ENCODE measurements at places on chromosomes 3 and 15.

GRCh38 chr3:112365636-112366035, 32.7 kb downstream of the CD200 start:
- DNase-seq, result no peak

- no peak for DNase-seq
These were observed 22.4 kb downstream of the CIAO2A start for GRCh38 chr15:64070965-64071851.

DNA sequence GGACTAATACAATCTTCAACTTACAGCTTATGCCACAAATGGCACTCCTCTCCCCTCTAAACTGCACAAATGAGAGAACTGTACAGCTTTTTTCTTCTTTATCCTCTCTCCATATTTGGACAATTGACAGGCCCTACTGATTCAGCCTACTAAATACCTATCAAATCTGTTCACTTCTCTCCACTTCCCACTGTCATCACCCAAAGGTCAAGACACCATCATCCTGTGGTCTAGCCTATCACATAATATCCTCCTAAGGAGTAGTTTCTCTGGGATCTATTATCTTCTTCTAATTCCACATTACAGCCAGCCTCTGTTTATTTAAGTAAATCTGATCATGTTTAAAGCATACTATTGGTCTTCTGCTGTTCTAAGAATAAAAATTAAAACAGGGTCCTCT, 33.0 kb upstream of the SLC12A8 start:
- DNase-seq, result no peak

GRCh38 chr3:60551455-60552209, 699.6 kb downstream of the FHIT start:
- no peak for DNase-seq

DNA sequence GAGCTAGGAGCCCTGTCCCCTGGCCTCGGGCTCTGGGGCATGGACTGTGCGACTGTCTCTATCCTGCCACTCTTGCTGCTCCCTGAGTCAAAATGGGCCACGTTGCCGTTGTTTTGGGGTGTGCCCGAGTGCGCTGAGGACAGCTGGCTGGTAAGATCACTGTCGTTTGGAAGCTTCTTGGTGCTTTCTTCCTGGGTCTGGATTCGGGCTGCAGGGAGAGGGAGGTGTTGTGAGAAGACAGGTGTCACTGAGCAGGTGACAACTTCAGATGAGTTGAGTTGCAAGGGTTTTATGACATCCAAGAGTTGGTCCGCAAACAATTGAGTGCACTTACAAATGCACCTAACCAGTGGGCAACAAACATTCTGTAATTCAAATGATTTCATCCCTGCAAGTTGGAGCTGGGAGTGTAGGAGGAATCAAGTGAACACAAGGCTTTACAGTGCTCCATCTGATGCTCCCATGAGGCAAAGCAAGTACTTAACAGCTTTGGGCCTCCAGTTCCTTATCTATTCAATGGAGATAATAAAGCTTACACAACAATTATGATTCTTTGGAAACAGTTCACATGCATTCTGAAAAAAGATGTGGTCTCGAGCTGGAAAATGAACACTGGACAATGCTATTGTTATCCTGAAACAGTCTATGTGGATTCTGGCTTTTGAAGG, 11.0 kb upstream of the STARD5 start:
- no peak for DNase-seq

DNA sequence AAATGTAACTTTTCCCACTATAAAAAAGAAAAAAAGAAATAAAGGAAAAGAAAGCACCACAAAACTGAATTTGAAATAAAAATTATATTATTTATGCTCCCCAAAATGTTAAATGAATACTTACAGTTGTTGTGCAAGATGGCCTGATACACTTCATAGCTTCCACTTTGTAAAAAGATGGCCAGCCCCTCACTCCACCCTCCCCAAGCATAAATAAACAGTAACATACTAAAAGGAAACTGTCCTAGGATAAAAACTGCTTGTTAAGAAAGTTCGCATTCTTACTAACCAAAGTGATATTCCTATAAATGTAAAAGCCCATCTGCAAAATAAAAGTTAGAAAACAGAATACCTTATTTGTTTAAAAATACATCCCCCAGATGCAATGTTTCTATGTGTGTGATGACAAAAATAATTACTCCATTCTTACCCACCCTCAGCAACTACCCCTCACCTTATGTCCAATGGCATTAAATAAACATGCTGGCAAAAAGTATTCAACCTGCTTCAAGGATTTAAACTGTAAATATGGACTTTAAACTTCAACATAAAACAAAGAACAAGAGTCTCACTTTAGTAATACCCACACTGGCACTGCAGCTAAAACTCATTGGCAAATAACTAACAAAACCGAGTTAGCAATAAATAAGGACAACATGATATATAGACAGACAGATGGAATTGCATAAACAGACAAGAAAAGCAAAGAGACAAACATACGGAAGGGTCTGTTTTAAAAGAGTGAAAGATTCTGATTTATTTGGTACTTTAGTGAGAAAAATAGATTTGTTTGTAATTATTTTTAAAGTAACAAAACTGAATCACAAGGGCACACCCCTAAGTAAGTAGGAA, 47.7 kb downstream of the ZBTB20 start:
- no peak for DNase-seq

DNA sequence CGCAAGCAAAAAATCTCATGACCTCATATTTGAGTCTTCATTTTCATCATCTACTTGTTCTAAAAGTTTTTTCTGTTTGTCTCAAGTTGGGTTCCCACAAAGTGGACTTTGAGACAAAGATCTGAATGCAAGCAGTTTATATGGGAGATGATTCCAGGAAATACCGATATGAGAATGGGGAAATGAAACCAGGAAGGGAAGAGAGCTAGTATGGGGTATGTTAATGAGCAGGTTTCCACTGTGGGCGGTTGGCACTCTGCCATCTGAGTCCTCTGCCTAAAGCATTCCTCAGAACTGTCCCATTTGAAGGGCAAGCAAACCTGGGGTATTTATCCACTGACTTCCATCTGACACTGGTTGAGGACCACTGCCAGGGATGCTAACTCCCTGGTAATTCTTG, 8.8 kb downstream of the ADPRH start:
- no peak for DNase-seq

- no peak for DNase-seq
These were observed 12.0 kb downstream of the SLC24A1 start for GRCh38 chr15:65633752-65634151.

GRCh38 chr3:147424581-147425387, 15.6 kb downstream of the ZIC1 start:
- DNase-seq, result no peak

- no peak for DNase-seq
These were observed 107.2 kb upstream of the SLC25A36 start for GRCh38 chr3:140834266-140835037.

DNA sequence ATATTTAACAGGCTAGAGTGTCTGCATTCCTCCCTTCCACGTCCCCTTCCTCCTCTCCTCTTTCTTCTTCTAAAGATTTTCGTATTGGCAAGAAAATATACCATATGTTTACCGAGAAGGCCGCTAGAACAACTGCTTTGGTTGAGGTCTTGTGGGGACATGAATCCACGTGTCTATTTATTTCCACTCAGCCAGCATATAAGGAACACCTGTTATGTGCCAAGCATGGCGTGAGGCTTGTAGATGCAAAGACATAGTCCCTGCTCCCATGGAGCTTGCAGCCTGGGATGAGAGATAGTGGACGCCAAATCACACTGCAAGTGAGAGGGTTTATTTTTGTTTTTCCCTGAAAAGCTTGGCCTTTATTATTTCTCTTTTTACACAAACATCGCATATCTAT, 57.1 kb downstream of the SLC7A14 start:
- no peak for DNase-seq

GRCh38 chr3:53815067-53815466, 31.2 kb downstream of the CHDH start:
- DNase-seq, result no peak

DNA sequence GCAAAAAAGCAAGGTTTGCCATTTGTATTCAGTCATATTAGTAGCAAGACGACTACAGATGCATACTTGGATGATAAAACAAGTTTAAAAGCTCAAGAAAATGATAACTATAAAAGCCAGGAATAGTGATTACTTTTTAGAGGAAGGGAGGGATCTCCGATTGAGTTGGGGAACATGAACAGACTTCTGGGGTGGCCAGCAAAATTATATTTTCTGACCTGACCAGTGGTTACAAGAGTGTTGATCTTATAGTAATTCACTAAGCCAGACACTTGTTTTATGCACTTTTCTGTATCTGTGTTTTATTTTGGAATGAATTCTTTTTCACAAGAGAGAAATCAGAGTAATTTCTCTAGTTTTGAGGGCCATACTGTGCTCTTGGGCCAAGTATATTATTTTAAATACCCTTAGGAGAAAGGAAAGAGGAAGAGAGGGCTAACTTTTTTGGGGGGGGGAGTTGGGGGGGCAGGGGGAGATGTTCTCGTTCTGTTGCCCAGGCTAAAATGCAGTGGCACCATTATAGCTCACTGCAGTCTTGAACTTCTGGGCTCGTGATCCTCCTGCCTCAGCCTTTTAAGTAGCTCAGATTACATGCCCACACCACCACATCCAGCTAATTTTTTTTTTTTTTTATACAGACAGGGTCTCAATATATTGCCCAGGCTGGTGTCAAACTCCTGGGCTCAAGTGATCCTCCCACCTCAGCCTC, 57.3 kb downstream of the TGFBR2 start:
- no peak for DNase-seq

- no peak for DNase-seq
These were observed 46.1 kb downstream of the SLC9C1 start for GRCh38 chr3:112247900-112248299.

- DNase-seq, result no peak
These were observed 165.9 kb upstream of the AGTR1 start for GRCh38 chr3:148531836-148532235.

DNA sequence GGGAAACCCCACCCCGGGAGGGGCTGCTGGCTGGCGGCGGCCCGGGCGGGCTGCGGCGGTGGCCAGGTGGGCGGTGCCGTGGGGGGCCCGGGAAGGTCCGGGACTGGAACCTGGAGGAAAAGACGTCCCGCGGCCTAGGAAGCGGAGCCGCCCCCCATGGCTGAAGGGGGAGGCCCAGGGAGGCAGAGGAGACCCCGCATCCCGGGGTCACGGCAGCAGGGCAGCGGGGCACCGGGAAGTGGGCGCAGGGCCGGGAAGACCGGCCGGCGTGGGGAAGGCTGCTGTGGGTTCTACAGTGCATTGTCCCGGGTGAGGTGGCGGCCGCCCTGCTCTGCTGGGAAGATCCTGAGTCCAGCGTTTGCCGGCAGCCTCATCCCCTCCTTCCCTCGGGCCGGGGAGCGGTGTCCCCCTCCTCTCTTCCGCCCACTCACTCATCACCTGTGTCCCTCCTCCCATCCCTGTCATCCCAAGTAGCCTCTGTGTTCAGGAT, 525 bp upstream of the FSTL1 start:
- DNase-seq, result no peak

DNA sequence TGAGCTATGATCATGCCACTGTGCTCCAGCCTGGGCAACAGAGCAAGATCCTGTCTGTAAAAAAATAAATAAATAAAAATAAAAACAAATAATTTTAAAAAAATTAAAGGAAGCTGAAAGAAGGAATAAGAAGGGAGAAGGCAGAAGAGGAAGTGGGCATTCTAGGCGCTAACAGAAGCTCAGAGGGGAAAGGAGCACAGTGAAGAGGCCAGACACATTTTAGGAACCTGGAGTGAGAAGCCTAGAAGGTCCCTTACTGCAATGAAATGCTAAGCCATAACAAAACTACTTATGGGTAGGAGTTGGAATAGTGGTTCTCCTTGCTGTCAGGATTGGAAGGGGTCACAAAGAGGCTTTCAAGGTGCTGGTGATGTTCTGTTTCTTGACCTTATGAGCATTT, 64.0 kb downstream of the ITGB5 start:
- DNase-seq, result no peak

DNA sequence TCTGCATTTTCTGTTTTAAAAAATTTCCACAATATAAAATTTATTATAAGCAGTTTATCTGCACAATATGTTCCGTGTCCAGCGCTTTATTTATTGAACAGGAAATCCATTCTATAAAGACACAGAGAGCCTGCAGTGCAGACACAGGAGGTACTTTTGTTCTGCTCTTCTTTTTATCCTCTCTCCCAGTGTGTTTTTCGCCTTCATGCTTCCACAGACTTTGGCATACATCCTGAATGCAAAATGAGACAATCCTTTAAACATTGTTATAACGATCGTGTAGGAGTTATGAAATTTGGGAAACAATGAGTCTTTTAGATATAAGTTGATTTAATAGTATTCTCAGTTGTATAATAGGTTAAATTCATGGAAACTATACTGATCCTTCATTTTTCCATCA, 749.2 kb downstream of the NAALADL2 start:
- DNase-seq, result no peak

DNA sequence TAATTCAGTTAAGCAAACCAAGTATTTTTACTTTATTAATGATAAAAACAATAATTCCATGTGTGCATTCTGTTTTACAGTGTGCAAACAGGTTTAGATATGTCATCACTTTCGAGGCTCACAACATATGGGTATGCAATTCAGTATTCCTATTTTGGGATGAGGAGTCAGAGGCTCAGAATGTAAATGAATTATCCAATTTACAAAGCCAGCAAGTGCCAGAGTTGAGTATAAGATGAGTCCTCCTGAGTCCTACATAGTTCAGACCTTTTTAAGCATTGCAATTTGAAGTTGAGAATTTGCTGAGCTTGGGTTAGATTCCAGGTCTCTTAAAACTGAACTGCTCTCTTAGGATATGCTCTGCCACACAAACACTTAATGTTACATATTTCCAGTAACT, 424.2 kb upstream of the ROBO2 start:
- DNase-seq, result no peak

DNA sequence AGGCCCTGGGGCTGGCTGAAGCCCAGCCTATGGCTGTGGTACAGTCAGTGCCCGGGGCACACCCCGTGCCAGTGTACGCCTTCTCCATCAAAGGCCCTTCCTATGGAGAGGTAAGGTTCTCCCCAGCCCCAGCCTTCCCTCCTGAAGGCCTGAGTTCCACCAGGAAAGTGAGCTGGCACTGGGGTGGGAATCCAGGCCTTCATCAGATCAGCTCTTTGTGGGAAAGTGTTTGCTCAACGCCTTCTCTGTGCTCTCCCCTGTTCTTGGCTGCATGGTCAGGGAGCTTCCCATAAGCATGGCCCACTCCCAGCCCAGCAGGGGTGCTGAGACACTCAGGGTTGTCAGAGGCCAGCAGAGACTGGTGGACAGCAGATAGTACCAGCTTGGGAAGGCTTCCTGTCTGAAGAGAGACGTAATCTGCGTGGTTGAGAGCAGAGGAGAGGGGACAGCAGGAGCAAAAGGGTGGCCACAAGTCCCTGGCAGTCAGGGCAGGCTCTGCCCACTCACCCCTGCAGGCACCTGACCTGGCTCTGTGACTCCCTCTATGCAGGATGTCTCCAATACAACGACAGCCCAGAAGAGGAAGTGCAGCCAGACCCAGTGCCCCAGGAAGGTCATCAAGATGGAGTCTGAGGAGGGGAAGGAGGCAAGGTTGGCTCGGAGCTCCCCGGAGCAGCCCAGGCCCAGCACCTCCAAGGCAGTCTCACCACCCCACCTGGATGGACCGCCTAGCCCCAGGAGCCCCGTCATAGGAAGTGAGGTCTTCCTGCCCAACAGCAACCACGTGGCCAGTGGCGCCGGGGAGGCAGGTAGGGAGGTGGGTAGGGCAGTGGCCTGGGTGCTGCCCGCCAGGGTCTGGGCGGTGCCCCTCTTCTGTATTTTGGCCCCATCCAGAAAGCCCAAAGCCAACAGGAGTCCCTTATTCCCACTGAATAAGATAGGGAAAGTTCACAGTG, 38.4 kb downstream of the PML start:
- no peak for DNase-seq

- DNase-seq, result no peak
These were observed 18.6 kb upstream of the MTMR10 start for GRCh38 chr15:31010036-31010435.
